CD4-positive, alpha-beta T cell treated with Interleukin-12 subunit alpha and Interleukin-12 subunit beta, for 1 hour (primary cell): ENCODE measurements at places on chromosomes 11 and 22.

DNA sequence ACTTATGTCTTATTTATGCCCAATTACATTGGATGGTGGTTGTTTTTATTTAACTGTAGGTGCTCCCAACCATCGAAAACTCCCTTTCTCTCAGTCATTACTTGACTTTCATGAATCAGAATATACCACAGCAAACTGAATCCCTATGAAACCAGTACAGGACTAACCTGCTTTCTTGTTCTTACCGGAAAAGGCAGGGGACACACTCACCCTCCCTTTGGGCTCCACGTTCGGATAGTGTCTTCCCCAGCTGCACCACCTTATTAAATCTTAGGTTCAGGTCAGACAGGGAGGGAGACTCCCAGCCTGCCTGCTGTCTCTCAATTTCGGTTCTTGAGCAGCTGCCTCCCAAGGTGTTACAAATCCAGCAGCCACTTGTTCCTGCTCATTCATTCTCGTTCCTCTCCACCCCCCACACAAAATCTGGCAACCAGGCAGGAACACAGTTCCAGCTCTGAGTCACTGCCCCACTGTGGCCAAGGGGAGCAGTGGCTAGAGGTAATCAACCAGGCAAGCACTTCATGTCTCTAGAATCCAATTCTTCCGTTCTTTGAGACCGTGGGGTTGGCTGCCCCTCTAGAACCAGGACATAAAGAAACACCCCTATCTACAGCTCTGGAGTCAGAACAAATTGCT is 133.0 kb downstream of the PLEKHA7 start:
- no peak for DNase-seq

- DNase-seq: peak; percentile 65
These were observed 6.3 kb downstream of the CD44 start for GRCh38 chr11:35145271-35145670.

GRCh38 chr11:61680622-61681221 is 531 bp downstream of the DAGLA start:
- no peak for DNase-seq

GRCh38 chr11:9438611-9439010 is 22.2 kb upstream of the ZNF143 start:
- DNase-seq: no peak

DNA sequence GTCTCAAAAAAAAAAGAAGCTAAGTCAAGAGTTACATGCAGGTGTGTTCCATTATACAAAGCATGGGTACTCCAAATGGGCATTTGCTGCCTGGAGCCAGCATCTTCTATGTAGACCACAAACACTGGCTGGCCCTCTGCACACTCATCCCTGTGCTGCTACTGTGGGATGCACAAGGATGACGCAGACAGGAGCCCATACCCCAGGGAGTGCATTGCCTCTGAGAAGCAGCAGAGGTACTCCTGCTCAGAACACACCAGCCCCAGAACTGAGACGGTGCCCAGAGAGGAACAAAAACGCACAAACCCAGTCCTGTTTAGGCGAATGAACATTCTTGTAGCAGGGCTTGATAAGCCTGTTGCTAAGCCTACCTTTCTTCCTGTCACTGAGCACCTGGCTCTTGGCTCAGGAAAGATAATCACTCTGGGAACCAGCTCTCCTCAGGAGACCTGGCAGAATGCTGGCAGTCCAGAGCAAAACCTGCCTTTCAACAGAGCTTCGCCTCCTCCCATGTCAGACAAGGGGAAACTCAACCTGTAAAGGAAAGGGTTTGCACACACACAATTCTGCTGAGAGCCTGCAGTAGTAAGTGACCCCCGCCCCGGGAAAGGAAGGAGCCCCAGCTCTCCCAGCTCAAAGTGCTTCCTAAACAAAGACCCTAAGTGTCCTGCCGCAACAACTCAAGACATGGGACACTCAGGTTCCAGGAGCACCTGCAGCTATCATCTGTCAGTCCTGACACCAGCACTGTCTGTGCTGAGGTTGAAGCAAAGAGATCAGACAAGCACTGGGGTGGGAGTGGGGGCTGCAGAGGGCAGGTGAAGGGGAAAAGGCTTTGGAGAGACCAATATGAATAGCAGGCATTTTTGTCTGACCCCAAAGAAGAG is 145.7 kb downstream of the TENM4 start:
- DNase-seq: no peak

- DNase-seq: no peak
These were observed at the start of gene TUBA8 for GRCh38 chr22:18110194-18110953. TUBA8 (plus strand) TSS chr22:18110809; CDS start chr22:18110866, 57 bp downstream.
